ENCODE measurements at places on chromosomes 5 and 9.

GRCh38 chr5:78549043-78549442, 99.5 kb downstream of the LHFPL2 start:
- no peak for DNase-seq

DNA sequence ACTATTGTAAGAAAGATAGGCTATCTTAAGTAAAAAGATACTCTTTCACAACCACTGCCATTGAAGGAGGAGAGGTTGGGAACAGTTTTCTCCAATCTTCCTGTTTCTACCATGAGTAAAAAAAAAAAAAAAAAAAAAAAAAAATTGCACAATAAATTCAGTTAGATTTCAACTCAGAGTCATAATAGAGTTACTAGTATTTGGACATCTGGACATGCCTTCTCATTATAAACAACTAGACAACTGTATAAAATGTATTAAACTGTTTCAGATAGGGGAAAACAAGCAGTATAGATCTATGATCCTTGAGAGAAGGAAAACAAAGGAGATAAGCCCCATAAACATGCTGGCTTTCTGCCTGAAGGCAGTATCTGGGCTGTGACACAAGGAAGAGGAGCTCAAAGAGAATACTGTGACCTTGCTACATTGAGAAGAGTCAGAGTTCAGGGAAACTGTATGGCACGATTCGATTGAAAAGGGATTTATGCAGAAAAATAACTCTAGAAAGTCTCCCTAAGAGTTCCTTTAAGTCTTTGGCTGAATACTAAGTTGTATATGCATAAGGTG, 249.2 kb upstream of the POU5F2 start:
- no peak for DNase-seq

DNA sequence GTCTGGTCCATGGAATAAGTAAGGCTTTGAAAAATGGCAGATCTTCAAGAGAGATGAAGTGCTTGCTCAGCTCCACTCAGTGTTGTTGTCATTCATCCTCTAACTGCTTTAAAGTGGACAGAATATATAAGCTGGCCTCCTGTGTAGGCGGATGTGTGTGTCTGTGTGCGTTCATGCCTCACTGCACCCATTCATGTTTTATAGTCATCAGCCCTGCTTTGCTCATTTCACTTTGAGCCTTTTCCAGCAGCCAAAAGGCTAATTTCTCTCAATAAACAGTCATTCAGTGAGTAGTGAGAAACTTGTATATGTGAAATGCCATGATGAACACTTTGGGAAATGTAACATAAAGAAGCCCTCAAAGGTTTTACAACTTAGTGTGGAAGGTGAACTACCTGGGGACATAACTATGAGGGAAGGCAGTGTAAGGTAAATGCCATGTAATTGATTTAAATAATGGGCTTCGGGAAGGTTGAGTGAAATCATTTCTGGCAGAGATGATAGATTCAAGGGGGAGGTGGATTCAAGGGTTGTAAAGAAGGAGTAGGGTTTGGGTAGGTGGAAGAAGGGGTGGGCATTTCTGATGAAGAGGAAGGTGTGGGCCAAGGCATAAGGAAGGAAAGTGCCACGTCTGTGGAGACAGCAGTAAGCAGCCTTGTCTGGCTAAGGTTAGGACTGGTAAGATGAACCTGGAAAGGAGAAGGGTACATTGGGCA, 15.7 kb downstream of the TTC23L start:
- no peak for DNase-seq

- DNase-seq, result no peak
These were observed 225.0 kb upstream of the ANKRD55 start for GRCh38 chr5:56457887-56458812.

- no peak for DNase-seq
These were observed 41.0 kb downstream of the SLC6A7 start for GRCh38 chr5:150230842-150231241.
